GM18507 (cell line): ENCODE measurements at places on chromosomes 1 and 21.

GRCh38 chr1:14282707-14283106 is 315.8 kb upstream of the KAZN start:
- no peak for DNase-seq

GRCh38 chr1:243375596-243375995 is 119.8 kb downstream of the SDCCAG8 start:
- DNase-seq: no peak

DNA sequence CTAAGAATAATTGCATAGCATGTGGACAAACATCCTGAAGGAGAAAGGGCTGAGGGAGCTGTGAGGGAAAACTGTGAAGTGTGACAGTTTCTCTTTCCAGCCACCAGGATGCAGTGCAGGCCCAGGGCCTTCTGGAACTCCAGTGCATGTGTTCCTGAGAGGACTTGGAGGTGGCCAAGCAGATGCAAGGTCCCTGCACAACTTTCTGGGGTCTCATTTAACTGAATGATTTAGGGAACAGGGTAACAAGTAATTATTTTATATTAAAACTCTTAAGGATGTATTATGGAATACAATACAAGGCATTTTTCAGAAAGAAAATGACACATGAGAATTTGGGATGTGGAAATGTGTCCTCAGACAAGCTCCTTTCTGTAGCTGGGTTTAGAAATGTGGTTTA is 61.2 kb upstream of the MCOLN3 start:
- peak; percentile 22 for DNase-seq

GRCh38 chr21:30102871-30103270 is 63.7 kb downstream of the CLDN17 start:
- DNase-seq: no peak

- DNase-seq: no peak
These were observed 399 bp upstream of the PTPRC start for GRCh38 chr1:198638441-198638840.

DNA sequence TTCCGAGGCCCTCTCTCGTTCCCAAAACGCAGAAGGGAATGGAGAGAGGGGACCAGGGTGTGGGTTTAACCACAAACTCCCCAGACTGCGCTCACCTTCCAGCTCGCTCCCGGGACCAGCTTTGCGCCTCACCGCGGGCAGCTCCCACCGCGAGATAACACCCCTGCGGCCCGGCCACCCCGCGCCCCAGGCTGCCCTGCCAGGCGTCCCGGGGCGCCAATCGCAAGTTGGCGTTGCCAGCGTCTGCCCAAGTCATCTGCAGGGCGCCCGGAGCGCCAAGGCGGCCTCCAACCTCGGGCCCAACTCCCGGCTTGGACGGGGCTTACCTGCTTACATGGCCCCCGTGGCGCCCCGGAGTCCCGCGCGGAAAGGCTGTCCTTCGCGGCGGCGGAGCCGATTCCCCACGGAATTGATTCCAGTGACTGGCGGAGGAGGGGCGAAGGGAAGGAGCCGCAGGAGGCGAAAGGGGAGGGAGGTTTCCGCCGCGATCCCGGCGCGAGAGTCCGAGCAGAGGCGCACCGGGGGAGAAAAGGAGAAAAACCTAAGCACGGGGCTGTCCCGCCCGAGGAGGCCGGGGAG is 456 bp downstream of the PTPN14 start:
- no peak for DNase-seq
